ENCODE measurements at places on chromosomes 1 and 21.
A peak's percentile ranks its signal among the peaks of the same experiment; 100 is the strongest.

- H3K4me1 ChIP-seq = peaks cover 64% of the 10 kb centered on the region
- H3K4me3 ChIP-seq = peak overlapping the region; percentile 63
- DNase-seq = peak; percentile 46
- H3K36me3 ChIP-seq = peaks cover 17% of the 10 kb centered on the region
- H3K27me3 ChIP-seq = no peaks in the 10 kb centered on the region
- H3K27ac ChIP-seq = peak overlapping the region; percentile 95
These were observed 3.3 kb downstream of the CNST start for GRCh38 chr1:246569248-246570238.

- DNase-seq = no peak
- H3K36me3 ChIP-seq = no peaks in the 10 kb centered on the region
- no peak overlapping the region for H3K27ac ChIP-seq
- H3K4me3 ChIP-seq = no peak overlapping the region
- no peaks in the 10 kb centered on the region for H3K27me3 ChIP-seq
- no peaks in the 10 kb centered on the region for H3K4me1 ChIP-seq
These were observed 737.8 kb upstream of the CXADR start for GRCh38 chr21:16775076-16775475.

DNA sequence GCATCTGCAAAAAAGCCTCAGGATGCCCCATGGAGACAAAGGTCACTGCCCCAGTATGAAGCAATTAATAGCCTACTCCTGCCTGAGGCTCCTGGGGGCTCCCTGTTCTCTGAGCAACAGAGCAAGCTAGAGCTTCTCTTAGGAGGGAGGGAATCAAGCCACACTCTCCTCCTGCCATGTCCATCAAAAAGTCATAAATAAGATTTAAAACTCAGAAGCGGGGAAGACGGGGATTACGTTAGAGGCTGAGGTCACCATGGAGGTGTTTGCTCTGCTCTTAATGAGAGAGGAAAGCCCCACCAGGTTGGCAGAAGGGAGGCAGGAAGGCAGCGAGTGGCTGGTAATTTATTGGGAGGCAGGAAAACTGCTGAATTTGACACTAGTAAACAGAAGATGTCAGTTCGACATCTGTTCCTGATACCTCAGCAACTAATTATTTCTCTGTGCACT is 98.4 kb upstream of the TNR start:
- no peak for DNase-seq
- H3K36me3 ChIP-seq = no peaks in the 10 kb centered on the region
- no peaks in the 10 kb centered on the region for H3K27me3 ChIP-seq
- no peaks in the 10 kb centered on the region for H3K4me1 ChIP-seq
- H3K27ac ChIP-seq = no peak overlapping the region

GRCh38 chr1:193013005-193013404 is 46.2 kb downstream of the UCHL5 start:
- peaks cover 9% of the 10 kb centered on the region for H3K36me3 ChIP-seq
- no peaks in the 10 kb centered on the region for H3K4me1 ChIP-seq
- H3K27ac ChIP-seq = no peak overlapping the region
- no peak for DNase-seq
- no peak overlapping the region for H3K4me3 ChIP-seq
- no peaks in the 10 kb centered on the region for H3K27me3 ChIP-seq

GRCh38 chr1:228990906-228991569 is 255.8 kb downstream of the RHOU start:
- no peak for DNase-seq
- no peak overlapping the region for H3K4me3 ChIP-seq
- peaks cover 17% of the 10 kb centered on the region for H3K4me1 ChIP-seq
- H3K27ac ChIP-seq = no peak overlapping the region
- peaks cover 17% of the 10 kb centered on the region for H3K27me3 ChIP-seq

DNA sequence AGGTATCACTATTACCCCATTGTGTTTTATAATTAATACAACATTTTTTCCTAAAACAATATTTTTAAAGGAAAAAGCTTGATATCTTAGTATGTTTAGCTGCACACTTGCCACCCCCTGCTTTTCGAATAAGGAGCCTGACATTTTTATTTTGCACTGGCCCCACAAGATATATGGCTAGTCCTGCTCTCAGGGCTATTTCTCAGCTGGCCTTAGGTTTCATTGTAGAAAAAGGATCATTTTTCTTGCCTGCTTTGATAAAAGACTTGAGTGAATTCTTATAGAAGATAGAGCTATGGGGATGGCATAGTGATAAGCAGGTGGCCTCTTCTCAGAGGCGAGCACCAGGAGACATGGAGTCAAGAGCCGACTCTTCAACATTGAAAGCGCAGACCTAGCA is 167.0 kb downstream of the FAM78B start:
- H3K27ac ChIP-seq = no peak overlapping the region
- H3K4me3 ChIP-seq = no peak overlapping the region
- no peaks in the 10 kb centered on the region for H3K36me3 ChIP-seq
- no peaks in the 10 kb centered on the region for H3K4me1 ChIP-seq
- H3K27me3 ChIP-seq = peaks cover 6% of the 10 kb centered on the region
